ENCODE measurements at places on chromosomes 3 and 15.

GRCh38 chr3:9147215-9147895 is 102.1 kb downstream of the SRGAP3 start:
- no peak for DNase-seq

DNA sequence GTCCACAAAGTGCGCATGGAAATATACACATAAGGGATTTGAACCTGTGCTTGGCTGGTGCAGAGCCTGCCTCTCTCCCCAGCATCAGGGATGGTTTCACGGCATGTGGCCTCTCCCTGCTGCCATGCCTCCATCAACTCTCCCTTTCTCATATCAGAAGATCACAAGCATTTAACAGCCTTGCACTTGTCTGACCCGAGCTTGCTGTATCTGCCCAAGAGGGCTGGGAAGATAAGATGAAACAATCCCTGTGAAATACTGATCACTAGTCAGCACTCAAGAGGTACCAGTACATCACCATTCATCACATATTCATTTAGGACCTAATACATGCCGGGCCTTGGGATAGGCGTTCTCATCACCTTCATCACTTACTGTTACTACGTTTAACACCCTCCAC is 107.6 kb upstream of the ARHGEF3 start:
- DNase-seq, result no peak

DNA sequence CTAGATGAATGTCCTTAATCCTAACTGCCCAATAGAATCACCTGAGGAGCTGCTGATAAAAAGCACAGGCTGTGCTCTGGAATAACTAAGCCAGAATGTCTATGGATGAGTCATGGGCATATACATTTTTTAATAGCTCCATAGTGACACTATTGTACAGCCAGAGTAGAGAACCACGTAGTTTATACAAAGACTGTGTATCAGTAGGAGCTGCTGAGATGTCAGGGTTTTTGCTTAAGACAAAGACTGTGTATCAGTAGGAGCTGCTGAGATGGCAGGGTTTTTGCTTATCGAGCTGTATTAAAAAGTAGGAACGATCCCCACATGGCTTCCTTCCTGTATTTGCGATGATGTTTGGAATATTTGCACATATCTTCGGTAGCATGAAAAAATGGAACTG is 137.4 kb downstream of the SV2B start:
- DNase-seq, result no peak

GRCh38 chr3:12966847-12967605 is 106.2 kb downstream of the IQSEC1 start:
- no peak for DNase-seq

DNA sequence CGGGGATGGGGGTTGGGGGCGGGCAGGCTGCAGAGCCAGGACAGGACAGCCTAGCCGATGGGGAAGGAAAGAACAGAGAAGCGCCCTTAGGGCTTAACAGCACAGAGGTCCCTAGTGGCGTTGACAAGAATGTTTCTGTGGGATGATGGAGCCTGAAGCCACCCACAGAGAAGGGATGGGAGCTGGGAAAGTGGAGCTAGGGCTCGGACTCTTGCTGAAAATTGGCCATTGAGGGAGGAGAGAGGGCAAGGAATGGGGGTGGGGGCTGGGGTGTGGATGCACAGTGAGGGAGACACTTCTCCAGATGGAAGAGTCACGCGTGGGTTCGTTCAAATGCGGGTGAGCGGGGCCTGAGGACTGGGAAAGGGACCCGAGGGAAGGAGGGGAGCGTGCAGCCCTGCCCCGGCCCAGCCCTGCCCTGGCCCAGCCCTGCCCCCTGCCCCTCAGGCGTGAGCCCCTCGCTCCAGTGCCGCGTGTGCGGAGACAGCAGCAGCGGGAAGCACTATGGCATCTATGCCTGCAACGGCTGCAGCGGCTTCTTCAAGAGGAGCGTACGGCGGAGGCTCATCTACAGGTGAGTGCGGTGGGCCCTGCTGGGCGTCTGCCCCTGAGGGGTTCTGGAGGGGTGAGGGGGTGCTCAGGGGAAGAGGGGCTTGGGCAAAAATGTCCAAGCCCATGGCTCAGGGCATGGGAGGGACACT is 832 bp downstream of the NR2E3 start:
- no peak for DNase-seq

- DNase-seq, result no peak
These were observed 983 bp upstream of the ALAS1 start for GRCh38 chr3:52196977-52197376.

GRCh38 chr3:134453631-134454030 is 32.2 kb downstream of the ANAPC13 start:
- DNase-seq, result no peak

DNA sequence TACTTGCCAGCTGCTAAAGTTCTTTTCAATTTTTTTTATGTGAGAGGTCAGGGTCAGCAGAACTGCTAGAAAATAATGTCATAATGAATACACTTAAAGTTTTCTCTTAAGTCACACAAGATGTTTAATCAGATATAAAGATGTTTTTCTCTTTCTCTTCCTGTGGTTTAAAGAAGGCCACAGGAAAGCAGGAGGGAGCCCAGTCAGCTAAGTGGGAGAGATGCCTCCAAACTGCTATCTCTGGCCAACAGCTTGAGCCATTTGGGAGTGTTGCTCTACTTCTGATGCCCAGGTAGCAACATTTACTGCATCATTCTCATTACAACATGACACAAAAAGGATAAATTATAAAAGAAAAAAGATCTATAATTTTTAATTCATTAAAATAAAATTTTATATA is 45.7 kb upstream of the NLGN1 start:
- no peak for DNase-seq

DNA sequence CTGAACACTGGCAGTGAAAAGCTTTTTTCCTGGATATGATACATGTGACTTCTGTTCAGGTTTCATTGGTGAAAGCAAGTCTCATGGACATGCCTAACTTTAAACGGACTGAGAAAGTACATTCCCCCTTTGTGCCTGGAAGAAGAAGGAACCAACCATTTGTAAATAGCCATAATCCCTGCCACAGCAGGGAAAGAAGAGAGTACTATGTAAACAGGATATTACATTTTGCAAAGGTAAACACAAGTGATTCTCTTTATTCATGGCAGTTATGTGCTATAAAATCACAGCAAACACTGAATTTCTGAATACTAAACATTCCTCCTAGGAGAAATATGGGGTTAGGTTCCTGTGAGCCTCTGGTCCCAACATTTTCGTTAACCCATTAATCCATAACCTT is 46.8 kb downstream of the PRICKLE2 start:
- DNase-seq, result no peak

Measured in activated T-helper 1 cell treated with anti-CD3 and anti-CD28 coated beads, Interleukin-2, amount 50 U/mL, for 16 hours (primary cell).